ENCODE measurements at places on chromosomes 7 and 10.

DNA sequence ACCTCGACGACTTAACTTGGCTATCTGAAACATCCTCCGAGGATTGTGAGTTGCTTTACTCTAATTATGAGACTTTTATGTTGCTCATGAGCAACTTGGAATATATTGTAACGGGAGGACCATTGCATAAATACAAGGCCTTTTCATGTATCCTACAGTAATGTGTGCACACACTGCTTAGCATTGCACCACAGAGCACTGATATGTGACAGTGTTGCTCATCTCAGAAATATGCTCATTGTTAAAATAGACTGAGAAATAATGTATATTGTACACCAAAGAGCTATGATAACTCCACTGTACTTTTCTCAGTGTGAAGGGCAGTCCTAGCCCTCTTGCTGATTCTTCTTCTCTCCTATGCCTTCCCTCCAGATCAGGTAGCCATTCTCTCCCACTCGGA lies 102.8 kb upstream of the CDK13 start:
- DNase-seq = no peak

DNA sequence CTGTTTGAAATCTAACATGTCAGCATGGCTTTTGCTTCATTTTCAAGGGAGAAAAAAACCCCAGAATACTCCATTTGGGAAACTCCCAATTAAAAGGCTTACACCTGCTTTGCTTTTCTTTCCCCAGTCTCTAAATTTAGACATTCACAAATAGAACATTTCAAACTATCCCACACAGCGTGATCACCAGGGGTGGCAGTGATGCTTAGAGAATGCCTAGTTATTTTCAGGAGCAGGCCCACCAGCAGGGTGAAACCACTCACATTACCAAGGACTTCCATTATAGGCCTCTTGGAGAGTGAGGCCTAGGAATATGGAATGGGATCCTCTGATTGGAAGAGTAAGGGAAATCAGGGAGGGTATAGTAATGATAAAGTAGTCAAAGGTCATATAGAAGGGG lies 14.2 kb downstream of the CPN1 start:
- no peak for DNase-seq

- DNase-seq = no peak
Measured at GRCh38 chr10:63697956-63698786, 177.0 kb downstream of the REEP3 start.

- no peak for DNase-seq
Measured at GRCh38 chr10:132141526-132142395, 45.0 kb upstream of the DPYSL4 start.

GRCh38 chr7:101405474-101406067 lies 42.9 kb downstream of the COL26A1 start:
- no peak for DNase-seq
